ENCODE measurements at places on chromosomes 6 and 20.

GRCh38 chr20:9258901-9259300 is 190.0 kb downstream of the PLCB4 start:
- DNase-seq, result no peak

GRCh38 chr20:2162125-2162822 is 60.6 kb downstream of the STK35 start:
- DNase-seq, result no peak

- no peak for DNase-seq
These were observed 62.1 kb downstream of the FOXO3 start for GRCh38 chr6:108622641-108623298.

DNA sequence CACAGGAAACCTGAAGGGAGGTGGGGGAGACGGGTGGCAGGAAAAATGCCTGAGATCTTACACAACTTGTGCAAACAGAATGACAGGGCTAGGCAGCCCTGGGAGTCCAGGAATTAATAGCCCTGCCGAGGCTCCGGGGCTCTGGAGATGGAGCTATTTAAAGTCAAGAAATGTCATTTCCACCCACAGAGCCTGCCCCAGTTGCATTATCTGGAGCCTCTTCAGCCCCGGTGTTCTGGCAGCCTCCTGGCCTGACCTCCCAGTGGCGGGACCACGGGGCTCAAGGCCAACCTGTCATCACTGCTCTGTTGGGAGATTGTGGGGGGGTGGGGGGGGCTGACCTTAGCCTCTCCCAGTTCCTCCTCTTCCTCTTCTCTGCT is 28.5 kb upstream of the SCUBE3 start:
- DNase-seq, result no peak

- no peak for DNase-seq
These were observed 7.6 kb downstream of the DHX35 start for GRCh38 chr20:38969708-38970107.

DNA sequence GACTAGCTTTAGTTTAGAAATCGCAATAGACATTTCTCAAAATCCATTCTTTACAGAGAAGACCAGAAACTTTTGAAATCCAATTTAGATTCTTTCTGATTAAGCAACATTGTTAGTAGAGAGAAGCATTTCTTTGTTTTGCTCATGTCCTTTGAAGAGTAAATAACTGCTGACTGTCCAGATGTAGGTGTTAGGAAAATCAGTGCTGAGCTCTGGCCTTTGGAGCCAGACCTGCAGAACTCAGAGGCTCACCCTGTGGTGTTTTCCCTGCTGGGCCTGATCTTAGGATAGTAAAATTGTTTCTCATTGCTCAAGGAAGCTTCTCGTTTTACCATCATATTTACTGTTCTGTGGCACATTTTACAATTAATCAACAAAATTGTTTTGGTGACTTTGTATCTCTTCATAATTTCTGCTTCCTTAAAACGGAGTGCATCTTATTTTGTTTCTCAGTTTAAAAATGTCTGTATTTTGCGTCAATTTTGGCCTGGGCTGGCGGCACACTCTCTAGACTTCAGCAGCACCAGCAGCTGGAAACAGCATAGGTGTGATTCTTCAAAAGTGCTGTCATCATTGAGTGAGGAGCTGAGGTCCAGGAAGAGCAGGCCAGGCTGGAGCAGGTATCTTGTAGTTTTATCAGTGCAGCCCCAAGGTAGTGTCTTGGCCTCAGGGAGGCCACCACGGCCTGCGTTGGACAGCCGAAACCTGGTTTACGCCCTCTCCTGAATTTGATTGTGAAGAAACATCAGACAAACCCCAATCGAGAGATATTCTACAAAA is 8.3 kb upstream of the ZDHHC14 start:
- DNase-seq, result no peak

- no peak for DNase-seq
These were observed 261.3 kb downstream of the CDH4 start for GRCh38 chr20:61513124-61514017.

DNA sequence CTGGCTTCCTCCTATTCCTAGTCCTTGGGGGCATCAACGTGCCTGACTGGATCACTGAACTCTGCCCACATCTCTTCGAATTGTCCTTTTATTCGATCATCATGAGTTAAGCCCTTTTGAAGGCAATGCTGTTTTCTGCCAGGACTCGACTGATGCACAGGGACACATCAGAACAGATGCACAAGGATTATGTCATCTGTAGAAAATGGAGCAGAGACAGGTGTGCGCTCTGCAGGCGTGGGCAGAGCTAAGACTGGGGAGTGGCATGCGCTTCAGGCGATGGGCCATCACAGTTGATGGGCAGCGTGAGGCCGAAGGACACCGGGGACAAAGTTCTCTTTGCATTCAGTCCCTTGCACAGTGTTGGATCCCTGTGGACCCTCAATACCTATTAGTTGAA is 13.1 kb downstream of the GABRR1 start:
- DNase-seq, result no peak

DNA sequence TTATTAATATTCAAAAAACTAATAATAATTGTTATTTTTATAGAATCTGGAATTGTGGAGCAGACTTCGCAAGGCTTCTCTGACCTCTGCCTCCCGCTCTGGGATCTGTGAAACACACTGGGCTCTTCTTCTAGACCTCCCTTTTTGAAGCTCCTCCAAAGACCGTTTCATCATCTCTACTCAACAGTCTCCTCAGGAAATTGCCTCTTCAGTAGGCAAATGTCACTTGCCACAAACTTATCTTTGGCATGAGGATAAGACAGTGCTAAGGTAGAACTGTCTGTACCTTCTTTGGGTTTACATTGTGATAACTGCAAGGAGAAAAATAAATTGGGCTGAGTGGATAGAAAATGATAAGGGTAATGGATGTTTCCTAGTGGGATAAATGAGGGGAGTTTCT is 2.3 kb upstream of the MAS1L start:
- no peak for DNase-seq

DNA sequence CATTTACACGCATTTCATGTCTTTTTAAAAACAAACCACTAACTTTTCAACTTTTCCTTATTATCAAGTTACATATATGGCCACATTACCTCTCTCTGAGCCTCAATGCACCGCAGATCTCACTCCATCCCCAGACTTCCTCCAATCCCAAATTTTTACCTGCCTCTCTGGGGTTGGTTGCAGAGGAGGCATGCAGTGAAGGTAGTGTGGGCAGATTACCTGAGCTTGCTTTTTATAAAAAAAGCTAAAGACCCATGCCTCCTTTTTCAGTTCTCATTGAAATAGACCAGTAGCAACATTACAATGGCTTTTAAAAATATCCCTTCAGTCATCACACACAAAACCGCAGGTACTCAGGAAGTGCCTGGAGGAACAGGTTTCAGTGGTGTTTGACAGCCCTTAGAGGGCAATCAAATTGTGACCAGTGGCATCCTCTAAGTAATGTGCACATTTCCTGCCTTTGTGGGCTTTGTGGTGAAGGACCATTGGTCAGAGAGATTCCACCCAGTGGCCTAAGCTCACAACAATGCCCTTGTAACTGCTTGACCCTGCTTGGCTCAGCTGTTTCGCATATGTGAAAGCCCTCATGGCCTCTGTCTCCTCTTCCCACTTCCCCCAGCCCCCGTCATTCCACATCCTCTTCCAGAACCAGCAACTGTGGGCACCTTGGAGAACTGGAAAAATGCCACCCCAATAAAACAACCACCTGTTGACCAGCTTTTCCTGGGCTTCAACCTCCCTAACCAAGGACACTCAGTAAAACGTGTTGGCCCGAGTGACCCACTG is 30.2 kb upstream of the IL17A start:
- no peak for DNase-seq

GRCh38 chr20:62788607-62789006 is 7.7 kb upstream of the MRGBP start:
- DNase-seq, result no peak

- no peak for DNase-seq
These were observed 13.1 kb upstream of the RSPO4 start for GRCh38 chr20:1015181-1015580.

GRCh38 chr20:32585011-32585585 is at the start of gene NOL4L:
Gene NOL4L (minus strand): TSS chr20:32585333. CDS start chr20:32584890, 443 bp downstream.
- peak; percentile 51 for DNase-seq

DNA sequence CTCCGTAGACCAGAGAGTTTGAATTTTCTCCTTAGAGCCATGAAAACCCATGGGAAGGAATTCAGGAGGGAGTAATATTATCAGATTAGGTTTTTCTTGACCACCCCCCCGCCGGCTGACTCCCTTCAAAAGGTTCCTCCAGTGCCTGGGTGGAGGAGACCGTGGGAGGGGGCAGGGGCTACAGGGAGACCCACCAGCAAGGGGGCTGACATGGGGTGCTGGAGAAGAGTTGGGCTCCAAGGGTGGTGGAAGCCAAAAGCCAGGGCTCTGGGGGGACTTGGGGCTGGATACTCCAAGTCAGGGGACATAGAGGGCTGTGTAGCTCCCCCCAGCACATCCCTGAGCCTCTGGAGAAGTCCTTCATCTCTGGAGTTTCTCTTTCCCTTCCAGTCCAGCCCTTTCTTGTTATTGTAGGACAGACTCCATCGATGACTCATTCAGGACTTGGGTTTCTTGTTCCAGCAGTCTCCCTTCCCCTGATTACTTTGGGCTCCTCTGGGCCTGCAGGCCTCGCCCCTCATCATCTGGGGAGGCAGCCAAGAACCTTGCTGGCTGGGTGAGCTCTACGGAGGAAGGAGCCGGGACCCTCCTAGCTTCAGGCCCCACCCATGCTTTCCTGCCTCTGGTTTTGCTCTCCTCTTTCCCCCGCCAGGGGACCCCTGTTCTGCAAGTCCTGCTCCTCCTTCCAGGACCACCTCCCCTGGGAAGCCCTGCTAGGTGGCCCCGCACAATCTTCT is 10.5 kb upstream of the KIAA1755 start:
- DNase-seq, result no peak

GRCh38 chr6:113511100-113511499 is 346.0 kb upstream of the MARCKS start:
- no peak for DNase-seq

DNA sequence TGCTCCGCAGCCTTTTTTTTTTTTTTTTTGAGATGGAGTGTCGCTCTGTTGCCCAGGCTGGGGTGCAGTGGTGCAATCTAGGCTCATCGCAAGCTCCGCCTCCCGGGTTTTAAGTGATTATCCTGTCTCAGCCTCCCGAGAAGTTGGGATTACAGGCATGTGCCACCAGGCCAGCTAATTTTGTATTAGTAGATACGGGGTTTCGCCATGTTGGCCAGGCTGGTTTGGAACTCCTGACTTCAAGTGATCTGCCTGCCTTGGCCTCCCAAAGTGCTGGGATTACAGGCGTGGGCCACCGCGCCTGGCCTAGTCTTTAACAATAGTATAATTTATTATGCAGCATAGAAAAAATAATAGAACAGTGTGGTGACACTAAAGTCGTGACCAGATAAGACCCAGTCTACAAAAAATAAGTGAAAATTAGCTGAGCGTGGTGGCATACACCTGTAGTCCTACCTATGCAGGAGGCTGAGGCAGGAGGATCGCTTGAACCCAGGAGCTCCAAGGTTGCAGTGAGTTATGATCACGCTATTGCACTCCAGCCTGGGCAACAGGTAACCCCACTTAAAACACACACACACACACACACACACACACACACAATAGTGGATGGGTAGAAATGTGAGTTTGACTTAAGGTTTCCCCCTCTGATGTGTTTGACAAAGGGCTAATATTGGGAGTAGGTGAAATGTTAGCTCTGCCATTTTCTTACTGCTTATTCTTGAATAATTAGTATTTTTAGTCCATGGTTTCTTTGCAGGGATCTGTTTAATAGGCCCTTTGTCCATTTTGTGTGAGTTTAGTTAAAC is 6.5 kb downstream of the PIM1 start:
- peak; percentile 29 for DNase-seq

DNA sequence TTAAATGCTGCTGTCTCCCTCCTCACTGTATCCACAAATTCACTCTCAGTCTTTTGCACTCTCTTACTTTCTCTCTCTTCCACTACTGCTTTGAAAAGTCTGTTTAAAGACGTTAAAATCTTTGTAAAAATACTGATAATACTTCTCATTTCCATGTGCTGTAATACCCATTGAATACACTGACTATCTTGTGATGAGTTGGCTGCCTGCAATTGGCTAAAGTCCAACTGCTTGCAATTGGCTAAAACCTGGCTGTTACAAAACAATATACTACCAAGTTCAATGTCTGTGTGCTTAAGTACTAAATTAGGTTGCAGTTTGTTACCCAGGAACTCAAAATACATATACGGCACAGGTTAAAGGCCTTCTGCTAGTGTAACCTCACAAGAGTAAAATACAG is 264.8 kb downstream of the THBS2 start:
- no peak for DNase-seq

DNA sequence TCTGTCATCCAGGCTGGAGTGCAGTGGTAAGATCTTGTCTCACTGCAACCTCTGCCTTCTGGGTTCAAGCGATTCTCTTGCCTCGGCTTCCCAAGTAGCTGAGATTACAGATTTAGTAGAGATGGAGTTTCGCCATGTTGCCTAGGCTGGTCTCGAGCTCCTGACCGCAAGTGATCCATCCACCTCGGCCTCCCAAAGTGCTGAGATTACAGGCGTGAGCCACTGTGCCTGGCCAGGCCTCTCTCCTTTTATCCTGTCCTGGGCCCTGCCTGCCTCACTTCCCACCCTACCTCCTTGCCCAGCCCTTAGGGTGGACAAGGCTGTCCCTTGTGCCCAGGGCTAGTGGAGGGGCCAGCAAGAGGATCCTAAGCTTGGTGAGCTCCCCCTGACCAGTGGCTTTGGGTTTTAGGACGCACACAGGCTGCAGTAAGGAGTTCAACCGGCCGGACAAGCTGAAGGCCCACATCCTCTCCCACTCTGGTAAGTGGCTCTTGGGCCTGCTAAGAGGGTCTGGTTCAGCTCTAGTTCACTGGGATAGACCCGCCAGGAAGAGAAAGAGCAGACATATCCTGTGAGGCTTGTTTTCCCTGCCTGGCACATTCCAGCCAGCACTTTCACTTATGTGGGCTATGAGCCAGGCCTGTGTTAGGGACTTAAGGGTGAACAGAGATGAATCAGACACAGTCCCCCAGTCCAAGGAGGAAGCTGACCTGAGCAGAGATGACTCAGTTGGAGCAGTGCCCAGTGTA is 21.9 kb upstream of the CHMP4B start:
- DNase-seq, result no peak

- no peak for DNase-seq
These were observed 381.8 kb downstream of the CDKAL1 start for GRCh38 chr6:20916086-20916485.

GRCh38 chr6:166402582-166403277 is 20.0 kb upstream of the MPC1 start:
- no peak for DNase-seq

DNA sequence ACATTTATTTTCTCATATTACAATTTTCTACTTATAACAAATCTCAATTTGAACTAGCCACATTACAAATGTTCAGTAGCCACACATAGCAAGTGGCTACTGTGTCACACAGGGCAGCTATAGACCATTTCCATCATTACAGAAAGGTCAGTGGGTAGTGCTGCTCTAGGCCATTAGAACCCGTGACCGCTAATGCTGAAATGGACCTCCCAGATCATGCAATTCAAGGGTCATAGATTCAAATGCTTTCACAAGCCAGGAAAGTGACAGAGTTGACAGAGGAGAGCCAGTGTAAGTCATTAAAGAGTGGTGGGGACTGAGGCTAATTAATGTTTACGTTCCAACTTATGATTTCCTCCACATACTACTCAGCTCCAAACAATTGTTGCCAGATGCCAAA is 3.5 kb upstream of the OCSTAMP start:
- no peak for DNase-seq
